HFFc6 (cell line): ENCODE measurements at places on chromosomes 5 and 9.

- no peak overlapping the region for H3K27ac ChIP-seq
- H3K4me3 ChIP-seq: no peak overlapping the region
- DNase-seq: no peak
- H3K4me1 ChIP-seq: peaks cover 6% of the 10 kb centered on the region; the same call in 1 of the 2 replicates
- no peaks in the 10 kb centered on the region; the same call in 1 of the 2 replicates for H3K27me3 ChIP-seq
Measured at GRCh38 chr9:16561121-16561520, 309.3 kb downstream of the BNC2 start.

- H3K27ac ChIP-seq: no peak overlapping the region
- H3K27me3 ChIP-seq: peaks cover 4% of the 10 kb centered on the region
- H3K4me3 ChIP-seq: no peak overlapping the region
- DNase-seq: no peak
- no peaks in the 10 kb centered on the region for H3K4me1 ChIP-seq
- no peaks in the 10 kb centered on the region for H3K36me3 ChIP-seq
Measured at GRCh38 chr9:550333-550732, 291.2 kb upstream of the DMRT1 start.

- no peaks in the 10 kb centered on the region for H3K27me3 ChIP-seq
- peaks cover 4% of the 10 kb centered on the region for H3K36me3 ChIP-seq
- H3K4me3 ChIP-seq: peak overlapping the region; percentile 85
- peaks cover 93% of the 10 kb centered on the region for H3K4me1 ChIP-seq
- H3K27ac ChIP-seq: peak overlapping the region; percentile 98
Measured at GRCh38 chr5:78591138-78591612, 57.4 kb downstream of the LHFPL2 start.

- peaks cover 49% of the 10 kb centered on the region for H3K4me1 ChIP-seq
- no peaks in the 10 kb centered on the region for H3K27me3 ChIP-seq
- peaks cover 19% of the 10 kb centered on the region for H3K36me3 ChIP-seq
- peak; percentile 98 for DNase-seq
Measured at GRCh38 chr5:102959055-102959454, 160.9 kb downstream of the GIN1 start.

DNA sequence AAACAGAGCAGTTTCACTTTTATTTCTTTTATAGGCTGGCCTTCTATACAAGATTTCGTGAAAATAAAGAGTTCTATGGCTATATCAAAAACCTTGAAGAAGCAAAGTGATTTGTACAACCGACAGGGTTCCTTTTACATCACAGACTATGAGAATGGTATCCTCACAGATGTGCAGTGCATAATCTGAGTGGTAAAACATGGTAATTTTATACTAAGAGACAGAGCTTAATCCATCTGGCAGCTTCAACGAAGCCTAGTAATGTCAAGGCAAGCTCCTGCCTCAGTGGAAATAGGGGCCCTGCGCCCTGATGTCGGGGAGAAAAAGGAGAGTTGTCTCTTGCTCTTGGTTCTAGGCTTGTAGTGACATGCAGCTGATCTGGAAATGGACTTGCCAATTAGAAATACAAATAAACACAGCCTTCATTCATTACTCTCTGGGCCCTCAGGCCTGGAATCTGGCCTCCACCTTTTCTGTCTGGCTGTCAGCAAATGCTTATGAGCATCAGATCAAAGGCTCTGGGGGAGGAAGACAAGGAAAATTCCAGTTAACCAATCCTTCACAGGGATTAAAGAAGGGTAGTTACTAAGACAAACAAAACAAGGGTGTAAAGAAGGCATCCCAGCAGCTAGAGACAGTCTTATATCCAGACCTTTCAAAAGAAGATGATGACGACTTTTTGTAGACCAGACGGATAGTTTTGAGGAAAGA is 33.6 kb upstream of the TRIM32 start:
- H3K27ac ChIP-seq: no peak overlapping the region
- H3K36me3 ChIP-seq: no peaks in the 10 kb centered on the region
- no peaks in the 10 kb centered on the region for H3K27me3 ChIP-seq
- no peak overlapping the region for H3K4me3 ChIP-seq
- H3K4me1 ChIP-seq: peaks cover 13% of the 10 kb centered on the region; the same call in 1 of the 2 replicates
- no peak for DNase-seq

GRCh38 chr5:173227636-173228035 is 7.4 kb downstream of the NKX2-5 start:
- H3K36me3 ChIP-seq: no peaks in the 10 kb centered on the region; the same call in 1 of the 2 replicates
- no peaks in the 10 kb centered on the region for H3K4me1 ChIP-seq
- DNase-seq: no peak
- H3K27me3 ChIP-seq: peaks cover 53% of the 10 kb centered on the region

DNA sequence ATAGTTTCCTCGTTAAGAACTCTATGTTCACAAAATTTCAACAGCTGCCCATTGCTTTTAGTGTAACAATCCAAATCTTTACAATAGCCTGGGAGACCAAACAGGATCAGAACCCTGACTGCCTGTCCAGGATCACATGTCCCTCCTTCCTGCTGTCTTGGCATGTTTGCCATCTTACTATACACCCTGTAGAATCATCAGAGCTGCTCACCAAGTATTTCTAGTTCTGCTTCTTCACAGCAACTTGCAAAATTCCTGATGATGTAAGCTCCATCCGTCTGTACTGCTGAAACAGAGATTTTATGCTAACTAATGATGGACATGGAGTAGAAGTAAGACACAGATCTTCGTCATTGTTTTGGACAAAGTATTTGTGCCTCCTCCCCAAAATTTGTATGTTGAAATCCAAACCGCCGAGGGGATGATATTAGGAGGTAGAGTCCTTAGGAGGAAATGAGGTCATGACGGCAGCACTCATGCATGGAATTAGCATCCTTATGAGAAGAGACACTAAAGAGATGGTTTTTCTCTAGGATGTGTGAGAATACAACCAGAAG is 464.9 kb upstream of the BRINP1 start:
- no peaks in the 10 kb centered on the region for H3K27me3 ChIP-seq
- H3K4me3 ChIP-seq: no peak overlapping the region
- DNase-seq: no peak
- no peaks in the 10 kb centered on the region for H3K36me3 ChIP-seq

DNA sequence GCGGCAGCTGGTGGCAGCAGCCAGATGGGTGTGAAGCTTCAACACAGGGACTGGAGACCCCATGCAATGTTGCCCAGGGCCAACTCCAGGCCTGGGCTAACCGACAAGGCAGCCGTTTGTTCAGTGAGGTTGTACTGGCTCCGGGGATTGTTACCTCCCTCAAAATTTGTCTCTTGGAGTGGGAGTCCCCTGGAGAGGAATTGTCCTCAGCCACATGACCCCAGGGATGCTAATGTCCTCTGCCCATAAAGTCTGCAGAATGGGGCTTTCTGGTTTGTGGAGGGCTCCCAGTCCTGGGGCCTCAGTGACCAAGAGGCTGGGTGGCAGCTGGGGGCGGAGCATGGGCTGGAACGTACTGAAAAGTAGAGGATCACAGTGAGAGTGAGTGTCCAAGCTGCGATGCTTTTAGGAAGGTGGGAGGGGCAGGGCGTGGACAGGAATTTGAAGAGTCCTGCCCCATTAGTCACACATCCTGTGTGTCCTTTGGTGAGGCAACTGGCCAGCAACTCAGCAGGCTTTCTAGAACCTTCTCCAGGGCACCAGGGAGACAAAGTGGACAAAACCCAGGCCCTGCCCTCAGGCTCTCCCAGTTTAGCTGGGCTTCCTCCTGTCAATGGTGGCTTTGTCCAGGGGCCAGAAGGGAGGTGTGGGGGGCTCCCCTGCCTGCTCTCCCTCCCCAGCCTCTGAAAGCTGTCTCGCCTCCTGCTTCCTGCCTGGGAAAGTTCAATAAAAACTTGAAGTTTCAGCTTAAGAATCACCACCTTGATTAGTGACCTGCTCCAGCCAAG is 114.0 kb downstream of the NSG2 start:
- peak; percentile 19 for DNase-seq
- no peaks in the 10 kb centered on the region for H3K4me1 ChIP-seq
- H3K36me3 ChIP-seq: peaks cover 4% of the 10 kb centered on the region; the same call in 1 of the 2 replicates
- H3K27ac ChIP-seq: no peak overlapping the region
- H3K4me3 ChIP-seq: no peak overlapping the region
- peaks cover 2% of the 10 kb centered on the region; the same call in 1 of the 2 replicates for H3K27me3 ChIP-seq

- H3K4me1 ChIP-seq: no peaks in the 10 kb centered on the region
- H3K27me3 ChIP-seq: peaks cover 10% of the 10 kb centered on the region
- no peak overlapping the region for H3K27ac ChIP-seq
Measured at GRCh38 chr5:81214848-81215247, 18.3 kb upstream of the CKMT2 start.

DNA sequence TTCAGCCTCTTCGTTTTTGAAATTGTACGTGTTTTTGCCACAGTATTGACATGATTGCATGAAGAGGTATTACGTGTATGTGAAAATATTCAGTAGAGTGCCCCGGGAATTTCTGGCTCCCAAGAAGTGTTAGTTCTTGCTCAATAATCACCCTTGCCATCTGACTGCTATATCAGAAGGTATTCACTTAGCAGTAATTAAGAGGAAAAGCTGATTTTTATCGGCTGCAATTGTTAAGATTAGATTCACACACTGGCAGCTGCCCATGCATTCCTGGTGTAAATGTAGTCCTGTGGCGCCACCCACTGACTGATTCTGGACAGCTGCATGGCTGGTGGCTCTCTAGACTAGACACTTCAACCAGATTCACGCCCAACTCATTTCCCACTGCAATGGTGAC is 440.1 kb upstream of the ADAMTS16 start:
- H3K36me3 ChIP-seq: no peaks in the 10 kb centered on the region; the same call in 1 of the 2 replicates
- H3K27me3 ChIP-seq: no peaks in the 10 kb centered on the region
- no peaks in the 10 kb centered on the region for H3K4me1 ChIP-seq
- no peak overlapping the region for H3K27ac ChIP-seq
- H3K4me3 ChIP-seq: no peak overlapping the region

DNA sequence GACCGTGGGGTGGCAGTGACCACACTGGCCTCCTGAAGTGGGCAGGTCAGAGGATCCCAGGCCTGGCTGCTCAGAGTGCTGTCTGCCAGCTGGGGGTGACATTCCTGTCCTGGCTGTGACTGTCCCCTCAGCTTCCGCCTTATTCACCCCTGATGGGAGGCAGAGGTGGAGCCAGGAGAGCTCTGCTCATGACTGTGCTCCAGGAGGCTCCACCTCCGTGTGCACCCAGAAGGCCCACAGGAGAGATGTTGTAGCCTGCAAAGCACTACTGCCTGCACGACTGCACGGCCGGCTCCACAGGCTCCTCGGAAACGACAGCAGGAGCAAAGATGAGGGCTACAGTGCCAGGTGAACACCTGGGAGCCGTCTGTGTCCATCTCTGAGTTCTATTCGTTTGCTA is 60.9 kb downstream of the ROPN1L start:
- no peak overlapping the region for H3K4me3 ChIP-seq
- DNase-seq: no peak
- H3K27me3 ChIP-seq: peaks cover 4% of the 10 kb centered on the region
- H3K27ac ChIP-seq: no peak overlapping the region
- no peaks in the 10 kb centered on the region for H3K36me3 ChIP-seq
- peaks cover 14% of the 10 kb centered on the region for H3K4me1 ChIP-seq

DNA sequence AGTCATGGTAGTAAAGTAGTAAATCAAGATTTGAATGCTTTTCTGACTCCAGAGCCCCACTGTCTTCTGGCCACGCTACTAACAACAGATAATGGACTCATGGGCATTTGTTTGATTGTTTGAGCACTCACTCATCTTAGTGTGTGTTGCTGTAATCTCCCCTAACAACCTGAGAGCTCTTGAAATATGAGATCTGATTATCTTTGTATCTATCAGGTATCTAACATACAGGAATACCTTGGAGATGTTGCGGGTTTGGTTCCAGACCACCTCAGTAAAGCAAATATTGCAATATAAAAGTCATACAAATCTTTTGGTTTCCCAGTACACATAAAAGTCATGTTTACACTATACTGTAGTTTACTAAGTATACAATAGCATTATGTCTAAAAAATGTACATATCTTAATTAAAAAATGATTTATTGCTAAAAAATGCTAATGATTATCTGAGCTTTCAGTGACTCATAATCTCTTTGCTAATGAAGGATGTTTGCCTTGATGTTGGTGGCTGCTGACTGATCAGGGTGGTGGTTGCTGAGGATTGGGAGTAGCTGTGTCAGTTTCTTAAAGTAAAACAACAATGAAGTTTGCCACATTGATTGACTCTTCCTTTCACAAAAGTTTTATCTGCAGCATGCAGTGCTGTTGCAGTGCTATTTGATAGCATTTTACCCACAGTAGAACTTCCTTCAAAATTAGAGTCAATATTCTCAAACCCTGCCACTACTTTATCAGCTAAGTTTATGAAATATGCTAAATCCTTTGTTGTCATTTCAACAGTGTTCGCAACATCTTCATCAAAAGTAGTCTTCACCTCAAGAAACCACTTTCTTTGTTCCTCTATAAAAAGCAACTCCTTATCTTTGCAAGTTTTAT is 92.2 kb downstream of the ZNF462 start:
- DNase-seq: no peak
- no peak overlapping the region; the same call in 1 of the 2 replicates for H3K4me3 ChIP-seq
- H3K36me3 ChIP-seq: peaks cover 24% of the 10 kb centered on the region
- peaks cover 70% of the 10 kb centered on the region for H3K4me1 ChIP-seq

GRCh38 chr9:4965174-4965821 is 19.8 kb upstream of the JAK2 start:
- no peak overlapping the region for H3K27ac ChIP-seq
- no peak for DNase-seq
- peaks cover 11% of the 10 kb centered on the region for H3K4me1 ChIP-seq
- H3K36me3 ChIP-seq: no peaks in the 10 kb centered on the region
- no peak overlapping the region for H3K4me3 ChIP-seq
- H3K27me3 ChIP-seq: peaks cover 2% of the 10 kb centered on the region; the same call in 1 of the 2 replicates

DNA sequence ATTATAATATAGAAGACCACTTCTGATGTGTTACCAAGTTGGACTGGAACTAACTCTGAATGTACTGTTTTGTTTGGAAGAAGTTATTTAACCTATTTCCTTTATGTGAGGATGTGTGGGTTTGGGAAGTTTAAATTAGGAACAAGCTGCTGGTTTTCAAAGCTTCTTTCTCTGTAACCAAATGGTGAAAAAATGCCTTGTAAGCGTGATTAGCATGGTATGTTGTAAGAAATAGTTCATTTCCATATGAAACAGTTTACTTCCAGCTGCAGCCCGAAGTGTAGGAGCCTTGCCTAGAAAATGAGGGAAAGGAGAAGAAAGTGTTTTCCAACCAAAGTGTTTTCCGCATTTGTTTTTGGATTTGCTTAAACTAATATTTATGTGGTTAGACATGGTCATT is 36.0 kb downstream of the TTC1 start:
- no peak for DNase-seq
- H3K36me3 ChIP-seq: peaks cover 32% of the 10 kb centered on the region
- H3K27me3 ChIP-seq: 0 out of 2 replicates have a peak, but pooled peaks cover 1% of the 10 kb centered on the region

GRCh38 chr5:115472271-115473025 is 72.1 kb downstream of the FEM1C start:
- H3K4me3 ChIP-seq: no peak overlapping the region
- no peak for DNase-seq
- H3K4me1 ChIP-seq: peaks cover 12% of the 10 kb centered on the region; the same call in 1 of the 2 replicates
- H3K36me3 ChIP-seq: no peaks in the 10 kb centered on the region
- no peak overlapping the region for H3K27ac ChIP-seq

DNA sequence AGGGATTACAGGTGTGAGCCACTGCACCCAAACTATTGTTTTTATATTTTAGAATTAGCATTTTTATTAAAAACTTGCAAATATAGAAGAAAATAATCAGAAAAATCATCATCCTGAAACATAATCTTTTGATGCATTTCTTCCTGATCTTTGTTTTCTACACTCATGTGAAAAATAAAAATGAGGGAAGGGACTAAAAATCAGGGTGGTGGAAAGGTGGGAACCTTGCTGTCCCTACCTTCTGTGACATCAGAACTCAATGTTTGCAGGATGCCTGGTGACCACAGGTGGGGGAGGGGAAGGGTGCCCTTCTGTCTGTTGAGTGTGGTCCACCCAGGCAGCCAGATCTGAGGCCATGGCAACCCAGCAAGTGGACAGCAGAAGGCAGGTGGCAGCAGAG is at the start of gene SMIM23:
Gene SMIM23 (plus strand): TSS at position 301 of the 400 bp plus-strand sequence. CDS start 55 bp downstream, at position 356.
- no peaks in the 10 kb centered on the region for H3K36me3 ChIP-seq
- no peak within 1 kb of the TSS for H3K27ac ChIP-seq
- H3K4me3 ChIP-seq: no peak within 1 kb of the TSS
- H3K4me1 ChIP-seq: no peaks in the 10 kb centered on the region
- no peak for DNase-seq
